GM19239 (cell line): ENCODE measurements at places on chromosomes 13 and 19.

- DNase-seq, result no peak
These were observed 125.9 kb downstream of the ZDHHC20 start for GRCh38 chr13:21333186-21333585.

- no peak for DNase-seq
These were observed 104.4 kb downstream of the DOCK9 start for GRCh38 chr13:98873377-98874028.

- peak; percentile 59 for DNase-seq
These were observed 67.7 kb downstream of the ALOX5AP start for GRCh38 chr13:30802953-30803478.

- DNase-seq, result no peak
These were observed 919.9 kb upstream of the MIR17HG start for GRCh38 chr13:90427322-90428272.

DNA sequence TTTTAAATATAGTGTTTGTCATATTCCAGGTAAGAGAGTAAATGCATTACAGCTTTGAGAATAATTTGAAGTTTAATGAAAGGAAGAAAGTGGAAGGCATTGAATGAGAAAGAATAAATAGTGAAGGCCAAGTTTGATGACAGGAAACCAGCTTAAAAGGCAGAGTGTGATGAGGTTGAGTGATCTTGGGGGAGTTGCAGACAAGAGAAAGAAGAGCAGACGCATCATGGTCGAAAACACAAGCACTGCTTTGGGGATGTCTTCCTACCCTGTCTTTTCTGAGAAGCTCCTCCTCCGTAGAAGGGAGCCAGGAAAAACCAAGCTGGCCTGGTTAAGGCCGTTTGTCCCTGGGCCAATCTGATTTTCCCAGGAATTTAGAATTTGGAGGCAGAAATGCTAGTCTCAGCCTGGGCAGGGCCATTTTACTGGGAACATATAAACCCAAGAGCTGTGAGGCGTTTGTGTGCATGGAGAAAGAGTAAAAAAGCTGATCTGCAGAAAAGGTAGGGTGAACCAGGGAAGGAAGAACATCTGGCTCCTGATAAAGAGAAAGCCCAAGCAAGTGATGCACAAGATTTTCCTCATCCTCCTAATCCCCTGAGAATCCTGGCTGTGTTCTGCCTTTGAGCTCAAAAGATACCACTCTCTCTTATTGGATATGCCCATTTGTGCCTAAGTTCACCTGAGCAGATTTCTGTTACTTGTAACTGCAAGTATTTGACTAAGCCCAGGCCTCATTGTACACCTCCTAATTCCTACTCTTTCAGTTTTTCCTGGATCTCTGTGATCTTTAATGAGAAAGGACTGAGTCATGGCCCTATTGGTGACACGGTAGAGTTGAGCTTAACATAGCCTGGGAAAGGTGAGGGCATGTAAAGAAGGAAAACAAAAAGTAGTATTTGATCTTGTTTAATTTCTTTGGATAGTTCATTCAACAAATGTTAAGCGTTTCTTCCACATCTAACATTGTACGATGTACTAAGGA lies 80.0 kb downstream of the WDFY2 start:
- no peak for DNase-seq

- no peak for DNase-seq
These were observed 95.7 kb downstream of the TNFSF13B start for GRCh38 chr13:108365255-108365654.

GRCh38 chr19:31671411-31672035 lies 322.3 kb upstream of the TSHZ3 start:
- no peak for DNase-seq

DNA sequence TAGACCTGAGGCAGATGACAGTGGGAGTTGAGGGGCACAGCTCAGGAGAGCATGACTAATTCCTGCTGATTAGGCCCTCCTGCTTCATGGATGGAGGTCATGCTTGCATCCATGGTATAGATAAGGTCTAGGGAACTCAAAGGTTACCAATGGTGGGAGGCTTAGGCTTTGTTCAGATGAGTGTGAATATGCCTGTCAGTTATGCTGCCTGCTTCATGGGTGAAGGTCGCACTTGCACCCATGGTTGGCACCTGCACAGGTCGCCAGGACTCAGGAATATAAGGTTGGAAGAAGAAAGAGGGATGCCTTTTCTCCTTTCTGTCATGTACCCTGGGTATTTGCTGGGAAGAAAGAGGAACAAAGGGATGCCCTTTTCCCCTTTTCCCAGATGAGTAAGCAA lies 53.4 kb upstream of the GJB6 start:
- DNase-seq, result no peak

- no peak for DNase-seq
These were observed 377 bp downstream of the CA11 start for GRCh38 chr19:48645620-48646000.

- DNase-seq, result no peak
These were observed 23.8 kb upstream of the SHKBP1 start for GRCh38 chr19:40552848-40553247.

DNA sequence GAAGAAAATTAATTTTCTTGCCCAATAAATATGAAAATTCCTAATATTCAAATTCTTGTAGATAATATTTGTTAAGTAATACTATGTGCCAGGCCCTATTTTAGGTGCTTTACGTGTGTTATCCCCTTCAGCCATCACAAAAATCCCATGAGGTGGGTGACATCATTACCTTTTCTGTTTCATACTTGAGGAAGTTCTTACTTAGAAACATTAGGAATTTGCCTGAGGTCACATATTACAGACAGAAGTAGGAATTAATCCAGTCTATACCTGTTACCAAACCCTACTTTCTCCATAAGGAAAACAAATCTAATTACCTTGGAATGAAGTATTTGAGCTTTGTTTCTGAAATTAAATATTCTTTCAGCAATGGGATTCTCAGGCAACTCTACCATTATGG lies 336.1 kb downstream of the GPC6 start:
- no peak for DNase-seq

DNA sequence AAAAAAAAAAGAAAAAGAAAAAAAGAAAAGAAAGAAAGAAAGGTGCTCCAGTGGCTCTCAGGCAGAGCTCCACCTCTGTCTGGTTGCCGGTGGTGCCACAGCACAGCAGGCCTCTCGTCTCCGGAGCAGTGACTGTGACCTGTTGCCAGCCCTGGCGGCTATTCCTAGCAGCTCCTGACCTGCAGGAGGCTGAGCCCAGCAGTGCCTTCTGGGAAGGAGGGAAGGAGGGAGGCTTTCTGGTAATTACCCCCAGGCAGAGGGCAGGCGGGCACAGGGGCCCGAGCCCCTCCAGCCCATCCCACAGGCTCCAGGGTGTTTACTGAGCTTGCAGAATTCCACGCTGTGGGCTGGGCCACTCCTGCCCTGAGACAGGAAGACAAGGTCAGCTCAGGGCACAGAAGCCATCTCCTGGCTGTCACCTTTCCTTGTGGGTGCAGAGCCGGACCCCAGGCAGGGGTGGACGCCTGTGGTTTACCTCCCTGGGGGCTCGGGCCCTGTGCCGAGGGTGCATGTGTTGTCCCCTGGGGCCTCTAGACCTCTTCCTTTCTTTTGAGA lies 77.9 kb downstream of the GNG7 start:
- DNase-seq, result no peak

DNA sequence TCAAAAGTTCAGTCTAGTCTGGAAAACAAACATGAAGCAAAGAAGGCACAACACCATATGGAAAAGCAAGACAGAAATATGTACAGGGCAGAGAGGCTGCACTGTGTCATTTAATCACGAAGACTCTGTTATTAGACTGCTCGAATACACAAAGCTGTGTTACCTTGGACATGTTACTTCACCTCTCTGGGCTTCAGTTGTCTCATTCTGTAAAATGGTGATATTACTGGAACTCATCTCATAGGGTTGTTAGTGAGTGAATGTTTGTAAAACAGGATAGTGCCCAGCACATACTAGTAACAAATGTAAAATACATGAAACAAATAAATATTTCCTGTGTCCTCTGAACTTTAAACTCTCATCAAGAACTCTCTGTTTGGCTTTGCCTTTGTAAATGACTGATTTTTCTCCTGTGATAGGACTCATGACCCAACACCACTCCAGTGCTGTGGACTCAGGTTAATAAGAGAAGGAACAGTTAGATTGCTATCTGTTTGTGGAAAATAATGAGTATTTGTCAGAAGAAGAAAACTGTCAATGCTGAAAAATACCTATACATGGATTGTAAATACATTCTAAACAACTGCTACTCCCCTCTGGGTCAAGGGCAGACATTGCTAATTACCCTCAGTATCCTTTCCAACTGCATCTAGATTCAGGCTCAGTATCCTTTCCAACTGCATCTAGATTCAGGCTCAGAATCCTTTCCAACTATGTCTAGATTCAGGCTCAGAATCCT lies 62.3 kb downstream of the ZIC5 start:
- DNase-seq, result no peak

GRCh38 chr13:28494778-28495537 lies at the start of gene FLT1:
Gene FLT1, minus strand, starts transcription at chr13:28495128. Its CDS starts 285 bp downstream, at chr13:28494843.
- peak; percentile 42 for DNase-seq
